ENCODE measurements at places on chromosomes 13 and 19. TPM values are rescaled to one million over a fixed set of nuclear protein-coding genes. Genes with fewer than 3 reads are reported as not detected.

DNA sequence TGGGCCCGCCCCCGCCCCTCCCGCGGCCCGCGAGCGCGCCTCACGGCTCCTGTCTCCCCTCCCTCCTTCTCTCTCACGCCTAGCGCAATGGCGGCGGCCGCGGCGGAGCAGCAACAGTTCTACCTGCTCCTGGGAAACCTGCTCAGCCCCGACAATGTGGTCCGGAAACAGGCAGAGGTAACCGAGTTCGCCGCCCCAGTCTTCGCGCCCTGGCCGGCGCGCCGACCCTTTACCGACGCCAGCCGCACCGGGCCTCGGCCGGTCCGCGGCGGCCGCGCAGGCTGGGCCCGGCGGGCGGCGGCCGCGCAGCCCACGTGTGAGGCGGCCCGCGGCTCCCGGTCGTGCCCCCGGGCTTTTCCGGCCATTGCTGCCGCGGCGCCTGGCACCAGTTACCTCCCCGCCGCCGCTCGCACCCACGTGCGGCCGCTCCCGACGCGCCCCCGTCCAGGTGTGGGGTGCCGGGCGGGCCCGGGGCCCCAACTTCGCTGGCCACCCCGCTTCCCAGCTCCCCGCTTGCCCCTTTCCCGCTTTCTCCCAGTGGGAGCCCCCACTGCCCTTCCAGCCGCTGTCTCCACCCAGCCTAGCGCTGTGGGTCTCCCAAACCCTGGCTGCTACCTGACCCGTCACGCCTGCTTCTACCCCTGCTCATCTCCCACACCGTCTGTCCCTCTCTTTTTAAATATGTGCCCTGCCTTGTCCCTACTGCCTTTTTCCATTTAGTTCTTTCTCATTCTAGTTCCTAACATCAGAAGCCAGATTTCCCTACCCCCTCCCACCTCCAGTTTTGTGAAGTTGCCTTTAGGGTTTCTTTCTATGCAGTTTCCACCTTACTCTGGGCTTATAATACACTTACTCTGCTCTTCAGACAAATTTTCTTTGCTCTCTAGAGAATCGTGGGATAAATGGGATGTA, 23.4 kb downstream of the IPO5 start:
- peak overlapping the region; percentile 94 for H3K27ac ChIP-seq
- H3K27me3 ChIP-seq: peaks cover 1% of the 10 kb centered on the region
- H3K36me3 ChIP-seq: peaks cover 18% of the 10 kb centered on the region

DNA sequence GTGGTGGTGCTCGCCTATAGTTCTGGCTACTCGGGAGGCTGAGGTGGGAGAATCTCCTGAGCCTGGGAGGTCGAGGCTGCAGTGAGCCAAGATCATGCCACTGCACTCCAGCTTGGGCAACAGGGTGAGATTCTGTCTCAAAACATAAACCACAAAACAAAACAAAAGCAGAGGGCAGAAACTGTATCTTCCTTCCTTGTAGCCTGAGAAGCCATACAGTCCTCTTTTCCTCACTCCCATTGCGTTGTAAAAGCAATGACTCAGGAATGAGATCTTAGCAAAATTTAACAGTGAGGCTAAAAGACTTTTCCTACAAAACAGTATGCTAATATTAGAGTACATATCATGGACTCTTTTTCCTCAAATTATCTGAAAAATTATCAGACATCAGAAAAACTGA, 130.9 kb downstream of the SHISA2 start:
- no peak for DNase-seq
- H3K4me1 ChIP-seq: peaks cover 6% of the 10 kb centered on the region
- no peak overlapping the region for H3K27ac ChIP-seq
- no peaks in the 10 kb centered on the region for H3K36me3 ChIP-seq
- no peak overlapping the region for H3K4me3 ChIP-seq
- H3K27me3 ChIP-seq: no peaks in the 10 kb centered on the region

GRCh38 chr13:87675851-87676250, 4.7 kb downstream of the SLITRK5 start:
- H3K4me1 ChIP-seq: peaks cover 26% of the 10 kb centered on the region
- peaks cover 65% of the 10 kb centered on the region for H3K27me3 ChIP-seq
- H3K4me3 ChIP-seq: no peak overlapping the region
- H3K36me3 ChIP-seq: peaks cover 6% of the 10 kb centered on the region

DNA sequence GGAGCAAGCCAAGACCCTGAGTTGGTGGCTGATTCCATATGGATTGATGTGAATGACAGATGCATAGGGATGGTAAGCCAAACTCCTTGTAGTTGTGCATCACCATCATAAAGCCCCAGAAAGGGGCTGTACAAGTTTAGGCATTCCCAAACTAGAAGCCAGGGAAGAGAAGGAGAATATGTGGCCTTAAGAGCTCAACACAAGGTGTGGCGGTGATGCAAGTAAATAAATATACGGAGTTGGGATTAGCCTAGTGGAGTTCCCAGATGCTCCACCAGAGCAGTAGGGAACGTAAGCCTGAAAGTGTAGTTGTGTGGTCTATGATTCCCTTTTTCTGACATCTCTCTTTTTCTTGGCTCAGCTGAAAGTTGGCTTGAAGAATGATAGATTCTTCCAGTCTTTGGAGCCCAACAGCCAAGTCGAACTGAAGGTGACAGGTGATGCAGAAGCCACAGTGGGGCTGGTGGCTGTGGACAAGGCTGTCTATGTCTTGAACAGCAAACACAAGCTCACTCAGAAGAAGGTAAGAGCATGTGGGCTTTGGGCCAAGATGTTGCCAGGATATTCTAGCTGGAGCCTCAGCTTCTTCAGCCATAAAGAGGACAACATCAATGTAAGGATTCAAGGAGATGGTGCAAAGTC, 30.1 kb downstream of the RDH8 start:
- H3K36me3 ChIP-seq: no peaks in the 10 kb centered on the region
- H3K4me1 ChIP-seq: no peaks in the 10 kb centered on the region
- H3K27me3 ChIP-seq: peaks cover 21% of the 10 kb centered on the region
- H3K27ac ChIP-seq: no peak overlapping the region
- DNase-seq: no peak
- no peak overlapping the region for H3K4me3 ChIP-seq

DNA sequence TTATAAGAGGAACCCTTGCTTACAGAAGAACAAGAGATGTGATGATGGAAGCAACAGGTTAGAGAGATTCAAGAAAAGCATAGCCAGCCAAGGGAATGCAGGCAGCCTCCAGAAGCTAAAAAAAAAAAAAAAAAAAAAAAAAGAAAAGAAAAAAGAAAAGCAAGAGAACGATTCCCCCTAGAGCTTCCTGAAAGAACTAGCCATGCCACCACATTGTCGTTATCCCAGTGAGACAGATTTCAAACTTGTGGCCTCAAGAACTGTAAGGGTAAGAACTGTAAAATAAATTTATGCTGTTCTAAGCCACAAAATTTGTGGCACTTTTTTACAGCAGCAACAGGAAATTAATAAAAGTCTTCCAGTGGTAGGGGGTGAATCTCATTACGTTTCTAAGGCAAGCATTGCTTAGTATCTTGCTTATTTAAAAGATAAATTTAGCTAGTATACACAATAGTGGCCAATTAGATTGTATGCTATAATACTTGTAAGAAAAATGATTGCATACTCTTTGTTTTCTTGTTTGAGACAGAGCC, 21.8 kb downstream of the RFXAP start:
- H3K36me3 ChIP-seq: no peaks in the 10 kb centered on the region
- H3K27me3 ChIP-seq: no peaks in the 10 kb centered on the region
- no peaks in the 10 kb centered on the region for H3K4me1 ChIP-seq
- H3K27ac ChIP-seq: no peak overlapping the region

GRCh38 chr19:47122359-47123335, 8.0 kb upstream of the SAE1 start:
- H3K4me1 ChIP-seq: no peaks in the 10 kb centered on the region
- H3K4me3 ChIP-seq: no peak overlapping the region
- no peaks in the 10 kb centered on the region for H3K36me3 ChIP-seq
- no peak for DNase-seq

GRCh38 chr13:88085036-88085435, 413.9 kb downstream of the SLITRK5 start:
- no peaks in the 10 kb centered on the region for H3K4me1 ChIP-seq
- no peaks in the 10 kb centered on the region for H3K36me3 ChIP-seq
- H3K27ac ChIP-seq: no peak overlapping the region
- no peak for DNase-seq
- H3K4me3 ChIP-seq: no peak overlapping the region

GRCh38 chr13:46613409-46614049, 60.6 kb downstream of the LRCH1 start:
- no peaks in the 10 kb centered on the region for H3K27me3 ChIP-seq
- H3K4me3 ChIP-seq: no peak overlapping the region
- H3K36me3 ChIP-seq: peaks cover 5% of the 10 kb centered on the region
- H3K27ac ChIP-seq: no peak overlapping the region

DNA sequence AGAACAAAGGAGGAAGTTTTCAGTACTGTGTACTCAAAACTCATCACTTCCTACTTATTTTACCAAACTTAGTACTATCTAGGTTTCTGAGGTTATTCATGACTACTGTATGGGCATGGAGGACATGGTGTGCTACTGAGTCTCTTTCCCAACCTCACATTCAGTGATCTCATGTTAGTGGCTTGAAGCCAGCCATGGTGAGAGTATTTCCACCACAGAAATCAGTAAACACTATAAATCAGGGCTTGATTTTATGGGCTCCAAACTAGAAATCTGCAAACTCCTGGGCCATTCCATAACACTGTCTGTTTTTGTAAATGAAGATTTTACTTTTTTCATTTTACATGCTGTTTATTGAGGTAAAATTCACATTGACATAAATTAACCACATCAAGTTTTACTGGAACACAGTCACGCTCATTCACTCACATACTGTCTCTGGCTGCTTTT, 19.7 kb downstream of the MED26 start:
- H3K4me3 ChIP-seq: no peak overlapping the region
- H3K27ac ChIP-seq: no peak overlapping the region
- peaks cover 4% of the 10 kb centered on the region for H3K36me3 ChIP-seq
- no peak for DNase-seq
- peaks cover 46% of the 10 kb centered on the region for H3K4me1 ChIP-seq

GRCh38 chr13:90362707-90363106, 984.8 kb upstream of the MIR17HG start:
- H3K27me3 ChIP-seq: no peaks in the 10 kb centered on the region
- DNase-seq: no peak
- H3K4me3 ChIP-seq: no peak overlapping the region
- no peak overlapping the region for H3K27ac ChIP-seq

DNA sequence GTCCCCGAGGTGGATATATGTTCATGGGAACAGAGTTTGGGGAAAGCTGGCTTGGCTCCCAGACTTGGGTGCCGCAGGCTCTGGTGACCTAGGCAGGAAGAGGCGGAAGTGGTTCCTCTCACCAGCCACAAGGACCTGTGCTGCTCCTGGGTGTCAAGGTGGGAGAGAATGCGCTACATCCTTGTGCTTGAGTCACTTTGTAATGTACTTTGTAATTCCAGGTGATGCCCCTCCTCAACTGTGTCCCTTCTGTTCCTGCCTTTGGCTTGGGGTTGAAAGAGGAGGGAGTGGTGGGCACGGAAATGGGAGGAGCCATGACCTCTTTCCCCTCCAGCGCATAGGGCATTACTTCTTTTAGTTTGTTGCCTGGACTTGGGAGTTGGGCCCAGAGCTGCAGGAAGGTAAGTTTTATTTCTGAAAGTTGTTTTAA, 10.9 kb downstream of the GARRE1 start:
- H3K27me3 ChIP-seq: no peaks in the 10 kb centered on the region
- DNase-seq: no peak
- peaks cover 36% of the 10 kb centered on the region for H3K4me1 ChIP-seq
- H3K4me3 ChIP-seq: no peak overlapping the region

GRCh38 chr13:63696055-63696454, 2280.4 kb upstream of the PCDH20 start:
- H3K4me1 ChIP-seq: no peaks in the 10 kb centered on the region
- H3K27ac ChIP-seq: no peak overlapping the region
- H3K36me3 ChIP-seq: no peaks in the 10 kb centered on the region
- DNase-seq: no peak

DNA sequence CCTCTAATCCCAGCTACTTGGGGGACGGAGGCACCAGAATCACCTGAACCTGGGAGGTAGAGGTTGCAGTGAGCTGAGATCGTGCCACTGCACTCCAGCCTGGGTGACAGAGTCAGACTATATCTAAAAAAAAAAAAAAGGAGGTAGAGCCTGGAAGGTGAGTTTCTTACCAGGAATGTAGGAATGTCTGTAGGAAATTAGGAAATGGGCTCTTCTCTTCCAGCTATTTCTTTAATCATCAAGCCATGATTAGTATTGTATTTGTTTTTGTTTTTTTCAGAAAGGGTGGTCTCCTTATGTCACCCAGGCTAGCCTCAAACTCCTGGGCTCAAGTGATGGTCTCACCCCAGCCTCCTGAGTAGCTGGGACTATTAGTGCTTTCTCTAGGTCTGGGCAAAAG, 26.3 kb upstream of the SERP2 start:
- no peak overlapping the region for H3K4me3 ChIP-seq
- no peaks in the 10 kb centered on the region for H3K36me3 ChIP-seq
- H3K4me1 ChIP-seq: peaks cover 3% of the 10 kb centered on the region
- no peak overlapping the region for H3K27ac ChIP-seq
- DNase-seq: no peak
- H3K27me3 ChIP-seq: no peaks in the 10 kb centered on the region

Gene ARHGEF18
- 36.4 TPM for total RNA-seq

Gene CD177
- total RNA-seq: not detected

Gene N4BP2L1
- total RNA-seq: 26.2 TPM

Gene CEACAM4
- not detected for total RNA-seq

All from activated CD8-positive, alpha-beta T cell treated with anti-CD3 and anti-CD28 coated beads for 36 hours (primary cell).